ENCODE measurements at places on chromosomes 13 and 19.

GRCh38 chr13:80276371-80277289, 64.3 kb downstream of the SPRY2 start:
- DNase-seq, result no peak

DNA sequence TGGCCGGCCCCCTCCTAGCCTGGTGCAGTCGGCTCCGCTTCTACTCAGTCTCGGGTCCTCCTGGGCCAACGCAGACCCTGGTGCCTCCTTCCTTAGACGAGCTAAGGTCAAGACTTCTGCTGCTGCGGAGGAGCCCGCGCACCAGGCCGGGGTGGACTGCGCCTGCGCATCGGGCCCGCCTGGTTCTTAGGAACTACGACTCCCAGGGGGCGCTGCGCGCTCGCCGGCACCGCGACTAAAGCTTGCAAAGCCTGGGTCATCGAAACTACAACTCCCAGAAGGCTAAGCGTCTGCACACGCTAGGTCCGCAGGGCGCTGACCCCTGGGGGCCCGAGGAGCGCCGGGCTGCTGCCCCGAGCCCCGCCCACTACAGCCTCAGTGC, at the start of gene ZNF835:
ZNF835 (minus strand) TSS at position 145 of the 382 bp plus-strand sequence. CDS start 6,559 bp downstream, outside the sequence.
- DNase-seq, result peak; percentile 23

DNA sequence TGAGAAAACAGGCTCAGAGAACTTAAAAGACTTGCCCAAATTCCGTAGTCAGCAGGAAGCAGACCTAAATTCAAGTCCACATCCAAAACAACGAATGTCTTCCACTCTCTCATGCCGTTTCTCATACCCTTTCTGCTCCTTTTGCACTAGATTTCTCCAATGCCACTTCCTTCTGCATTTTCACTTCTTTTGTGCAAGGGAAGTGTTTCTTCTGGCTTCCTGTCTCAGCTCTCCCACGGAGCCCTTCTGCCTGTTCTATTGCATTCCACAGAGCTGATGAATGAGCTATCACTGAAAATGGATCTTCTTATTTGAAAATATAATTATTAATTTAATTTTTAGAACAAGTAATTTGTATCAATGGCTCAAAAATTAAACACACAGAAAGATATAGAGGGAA, 56.1 kb upstream of the STK24 start:
- no peak for DNase-seq

- no peak for DNase-seq
Observed at GRCh38 chr19:51096473-51097165, 11.6 kb downstream of the CTU1 start.

GRCh38 chr13:109787135-109787954, 962 bp upstream of the IRS2 start:
- peak; percentile 32 for DNase-seq

DNA sequence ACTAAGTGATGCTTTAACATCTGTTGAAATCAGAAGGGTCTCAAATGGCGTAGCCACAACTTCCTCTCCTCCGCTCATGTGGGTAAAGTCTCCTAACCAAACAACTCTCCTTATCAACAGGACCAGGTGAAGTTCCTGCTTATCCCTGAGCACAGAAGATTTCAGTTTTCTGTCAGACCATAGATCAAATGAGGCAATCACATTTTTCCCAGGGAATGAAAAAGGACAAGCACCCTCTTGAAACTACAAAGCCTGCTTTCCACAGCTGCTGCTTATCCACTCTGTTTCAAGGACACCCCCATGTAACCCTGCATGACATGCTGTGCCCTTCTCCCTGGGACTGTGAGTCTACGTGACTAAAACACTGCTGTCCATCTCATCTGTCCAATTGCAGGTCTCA, 788.3 kb upstream of the SLITRK5 start:
- no peak for DNase-seq

DNA sequence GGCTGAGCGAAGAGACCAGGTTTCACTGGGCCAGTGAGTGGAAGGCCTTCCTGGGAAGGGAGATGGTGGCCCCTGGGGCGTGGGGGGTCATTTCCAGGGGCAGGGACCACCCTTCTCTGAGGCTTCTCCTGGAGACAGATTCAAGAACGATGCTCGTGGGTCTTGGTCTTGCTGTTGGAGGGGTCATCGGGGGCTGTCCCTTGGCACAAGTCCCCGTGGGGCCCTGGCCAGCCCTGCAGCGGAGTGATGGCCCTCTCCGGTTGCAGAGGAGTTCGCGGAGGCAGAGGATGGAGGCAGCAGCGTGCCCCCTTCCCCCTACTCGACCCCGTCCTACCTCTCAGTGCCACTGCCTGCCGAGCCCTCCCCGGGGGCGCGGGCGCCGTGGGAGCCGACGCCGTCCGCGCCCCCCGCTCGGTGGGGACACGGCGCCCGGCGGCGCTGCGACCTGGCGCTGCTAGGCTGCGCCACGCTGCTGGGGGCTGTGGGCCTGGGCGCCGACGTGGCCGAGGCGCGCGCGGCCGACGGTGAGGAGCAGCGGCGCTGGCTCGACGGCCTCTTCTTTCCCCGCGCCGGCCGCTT, 4.8 kb downstream of the TTC9B start:
- DNase-seq, result no peak

- no peak for DNase-seq
Observed at GRCh38 chr13:35874704-35875103, 256.5 kb downstream of the DCLK1 start.

- DNase-seq, result no peak
Observed at GRCh38 chr13:93344048-93344705, 117.6 kb downstream of the GPC6 start.

DNA sequence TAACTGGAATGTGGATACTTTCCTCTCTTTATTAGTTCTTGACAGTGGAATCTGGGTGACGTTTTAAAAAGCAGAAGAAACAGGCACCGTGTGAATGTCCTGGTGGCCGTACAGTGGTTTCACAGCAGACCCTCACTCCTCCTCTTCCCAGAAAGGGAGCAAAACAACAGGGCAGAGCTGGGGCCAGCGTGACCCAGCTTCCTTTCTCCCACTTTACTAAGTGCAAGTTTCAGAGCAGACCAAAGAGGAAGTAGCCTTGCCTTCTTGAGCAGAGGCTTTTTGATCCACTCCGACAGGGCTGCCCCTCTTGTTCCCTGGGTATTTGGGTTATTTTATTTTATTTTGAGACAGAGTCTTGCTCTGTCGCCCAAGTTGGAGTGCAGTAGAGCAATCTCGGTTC, 19.6 kb upstream of the C19orf33 start:
- DNase-seq, result no peak
